ENCODE measurements at places on chromosomes 6 and 20.

GRCh38 chr6:157946865-157947532 lies 34.7 kb upstream of the SYNJ2 start:
- no peak for DNase-seq

GRCh38 chr6:143564484-143565017 lies 53.0 kb upstream of the FUCA2 start:
- no peak for DNase-seq

- DNase-seq, result no peak
These were observed 25.9 kb upstream of the PTCHD4 start for GRCh38 chr6:48136856-48137255.

- no peak for DNase-seq
These were observed 26.8 kb upstream of the HSF2 start for GRCh38 chr6:122372647-122373046.

DNA sequence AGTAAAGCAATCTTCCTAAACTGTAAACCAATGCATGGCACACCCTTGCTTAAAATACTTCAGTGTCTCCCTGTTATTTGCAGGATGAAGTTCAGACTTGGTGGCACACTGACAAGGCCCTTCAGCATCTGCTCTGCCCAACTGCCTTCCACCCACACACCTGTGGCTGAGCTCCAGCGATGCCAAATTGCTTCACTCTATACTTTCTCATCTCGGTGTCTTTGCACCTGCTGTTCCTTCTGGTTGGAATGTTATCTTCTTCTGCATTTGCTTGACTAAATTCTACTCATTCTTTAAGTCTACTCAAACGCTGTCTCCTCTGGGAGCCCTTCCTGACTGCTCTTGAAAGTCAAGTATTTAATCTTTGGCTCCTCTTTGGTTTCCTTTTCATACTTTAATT lies 100.1 kb upstream of the SUPT3H start:
- no peak for DNase-seq

GRCh38 chr20:19644085-19644484 lies 114.0 kb upstream of the RIN2 start:
- no peak for DNase-seq

DNA sequence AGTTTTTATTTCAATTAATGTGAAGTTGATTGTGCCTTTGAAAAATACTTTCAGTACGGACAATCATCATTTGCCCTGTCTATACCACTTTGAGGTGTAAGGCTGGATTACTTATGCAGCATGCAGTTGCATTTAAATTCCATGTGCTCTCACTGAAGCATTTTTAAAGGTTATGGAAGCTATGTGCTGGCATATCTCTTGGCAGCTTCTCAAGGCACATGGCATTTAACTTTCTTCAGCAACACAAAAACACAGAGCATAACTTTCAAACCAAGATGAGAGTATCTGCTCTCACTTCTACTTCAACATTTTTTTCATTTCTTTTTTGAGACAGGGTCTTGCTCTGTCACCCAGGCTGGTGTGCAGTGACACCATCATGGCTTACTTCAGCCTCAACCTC lies 360.6 kb upstream of the RUNX2 start:
- no peak for DNase-seq

- DNase-seq, result no peak
These were observed 36.4 kb downstream of the PSMG4 start for GRCh38 chr6:3294921-3295871.

GRCh38 chr6:38116248-38116647 lies 296.7 kb downstream of the ZFAND3 start:
- no peak for DNase-seq

- no peak for DNase-seq
These were observed 75.2 kb downstream of the LRRC1 start for GRCh38 chr6:53869964-53870363.

GRCh38 chr20:6998909-6999308 lies 231.4 kb downstream of the BMP2 start:
- no peak for DNase-seq
